SK-MEL-5 (cell line): ENCODE measurements at places on chromosomes 2 and 18. TPM values are rescaled to one million over a fixed set of nuclear protein-coding genes. Genes with fewer than 3 reads are reported as not detected.

RAB17 gene
- total RNA-seq = 82.8 and 92.0 TPM in 2 replicates

UPP2 gene
- not detected in 2 replicates for total RNA-seq

METTL21A gene
- 38.9 and 39.1 TPM in 2 replicates for total RNA-seq

DNA sequence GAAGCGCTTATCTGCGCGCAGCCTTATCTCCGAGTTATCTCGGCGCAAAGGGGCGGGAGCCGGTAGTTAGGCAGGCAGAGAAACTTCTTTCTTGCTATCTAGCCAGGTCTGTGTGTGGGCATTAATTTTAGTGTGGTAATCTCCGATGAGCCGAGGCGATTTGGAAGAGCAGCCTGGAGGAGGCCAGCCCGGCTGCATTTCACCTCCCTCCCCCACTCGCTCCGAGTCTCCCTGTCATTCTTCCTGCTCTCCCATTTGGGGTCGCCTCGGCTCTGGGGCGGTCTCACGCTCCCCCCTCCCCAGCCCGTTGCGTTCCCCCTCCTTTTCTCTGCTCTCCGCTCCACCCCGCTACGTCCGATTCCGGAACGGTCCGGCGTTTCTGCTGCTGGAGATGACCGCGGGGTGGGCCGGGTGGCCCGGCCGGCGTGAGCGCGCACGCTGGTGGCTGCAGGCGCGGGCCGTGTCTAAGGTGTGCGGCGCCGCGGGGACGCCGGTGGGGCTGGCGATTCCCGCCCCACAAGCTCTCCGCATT, 566 bp downstream of the GATA6 start:
- no peak for DNase-seq

PMAIP1 gene
- 8.0 and 11.5 TPM in 2 replicates for total RNA-seq
